ENCODE measurements at places on chromosomes 16 and 17.

DNA sequence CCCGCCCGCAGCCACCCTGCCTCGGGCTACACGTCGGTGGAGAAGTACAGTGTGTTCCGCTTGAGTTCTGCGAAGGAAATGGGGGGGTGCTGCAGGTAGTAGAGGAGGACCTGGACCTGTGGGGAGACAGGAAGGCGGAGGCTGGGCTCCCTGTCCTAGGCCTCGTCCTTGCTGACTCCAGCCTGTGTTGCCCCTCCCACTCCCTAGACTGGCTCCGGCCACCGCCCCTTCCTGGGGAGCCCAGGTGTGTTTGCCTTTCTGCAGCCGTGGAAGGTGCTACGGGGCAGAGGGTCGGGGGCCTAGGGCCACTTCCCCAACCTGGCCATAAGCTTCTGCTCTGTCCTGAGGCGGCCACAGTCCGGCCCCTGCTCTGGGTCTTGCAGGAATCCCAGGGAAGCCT lies 9.1 kb downstream of the TIMM22 start:
- DNase-seq = no peak

- DNase-seq = peak; percentile 50
Measured at GRCh38 chr16:27318392-27319256, 4.8 kb downstream of the IL4R start.

DNA sequence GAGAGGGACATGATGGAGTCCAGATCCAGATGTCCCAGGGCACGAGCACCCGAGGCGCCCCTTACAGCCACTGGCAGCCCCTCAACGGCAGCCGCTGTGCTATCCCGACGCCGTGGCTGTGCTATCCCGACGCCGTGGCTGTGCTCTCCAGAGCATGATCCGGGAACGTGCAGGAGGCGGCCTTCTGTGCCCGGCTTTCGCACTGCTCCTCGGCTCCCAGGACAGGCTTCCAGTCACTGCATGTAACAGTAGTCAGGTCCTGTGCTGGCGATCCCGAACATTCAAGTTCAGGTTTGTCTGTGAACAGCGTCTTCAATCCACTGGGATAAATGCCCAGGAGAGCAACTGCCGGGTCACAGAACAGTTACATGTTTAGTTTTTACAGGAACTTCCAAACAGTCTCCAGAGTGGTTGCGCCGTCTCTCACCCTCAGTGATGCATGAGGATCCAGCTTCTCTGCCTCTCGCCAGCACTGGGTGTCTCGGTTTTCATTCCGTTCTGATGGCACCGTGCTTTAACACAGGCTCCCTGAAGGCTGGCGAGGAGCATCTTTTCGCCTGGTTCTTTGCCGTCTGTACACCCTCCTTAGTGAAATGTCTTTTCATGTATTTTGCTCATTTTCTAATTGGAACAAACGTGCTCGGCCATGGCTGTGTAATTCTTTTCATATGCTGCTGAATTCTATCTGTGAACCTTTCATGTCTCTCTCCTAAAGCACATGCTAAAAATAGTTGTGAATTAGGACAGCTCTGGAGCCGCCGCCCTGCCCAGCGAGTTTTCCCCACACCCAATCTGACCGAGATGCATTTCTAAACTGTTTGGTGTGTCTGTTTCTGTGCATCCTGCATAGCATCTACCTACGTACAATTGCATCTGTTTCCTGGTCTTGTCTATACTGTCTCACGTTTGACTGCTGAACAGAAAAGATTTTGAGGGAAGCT lies 72.6 kb upstream of the METRNL start:
- no peak for DNase-seq

DNA sequence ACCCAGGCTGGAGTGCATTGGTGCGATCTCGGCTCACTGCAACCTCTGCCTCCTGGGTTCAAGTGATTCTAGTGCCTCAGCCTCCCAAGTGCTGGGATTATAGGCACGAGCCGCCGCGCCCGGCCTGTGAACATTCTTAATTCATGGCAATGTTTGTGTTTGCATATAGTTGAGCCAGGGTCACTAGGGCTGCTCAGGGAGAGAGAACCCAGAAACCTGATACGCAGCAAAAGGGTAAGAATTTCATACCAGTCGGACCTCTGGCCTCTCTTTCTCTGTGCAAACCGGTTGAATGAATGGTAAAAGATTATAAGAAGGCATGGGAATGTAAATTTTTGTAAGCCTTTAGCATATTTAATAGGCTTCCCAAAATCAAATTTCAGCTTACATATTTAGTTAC lies 6.9 kb upstream of the TMEM98 start:
- no peak for DNase-seq

GRCh38 chr17:77875881-77876509 lies 82.5 kb upstream of the TNRC6C start:
- DNase-seq = no peak

DNA sequence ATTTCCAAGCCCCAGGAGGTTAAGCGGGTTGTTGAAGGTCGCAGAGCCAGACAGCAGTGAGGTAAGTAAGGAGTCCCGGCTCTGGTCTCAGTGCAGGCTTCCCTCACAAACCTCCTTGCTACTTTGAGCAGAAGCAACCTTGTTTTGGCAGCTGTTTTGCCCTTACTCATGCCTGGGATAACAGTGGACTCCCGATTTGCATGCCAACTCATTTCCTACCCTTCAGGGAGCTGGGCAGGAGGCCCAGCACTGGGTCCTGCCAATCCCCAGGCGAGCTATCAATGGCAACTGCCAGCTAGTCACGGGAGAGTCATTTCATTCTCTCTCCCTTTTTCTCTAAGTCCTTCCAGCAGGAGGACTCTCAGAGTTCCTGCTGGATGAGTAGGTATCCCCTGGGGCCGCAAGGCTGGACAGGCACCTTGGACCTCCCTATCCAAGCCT lies 72.0 kb upstream of the KSR1 start:
- no peak for DNase-seq

GRCh38 chr16:75461575-75461974 lies 2.9 kb downstream of the TMEM170A start:
- DNase-seq = no peak

DNA sequence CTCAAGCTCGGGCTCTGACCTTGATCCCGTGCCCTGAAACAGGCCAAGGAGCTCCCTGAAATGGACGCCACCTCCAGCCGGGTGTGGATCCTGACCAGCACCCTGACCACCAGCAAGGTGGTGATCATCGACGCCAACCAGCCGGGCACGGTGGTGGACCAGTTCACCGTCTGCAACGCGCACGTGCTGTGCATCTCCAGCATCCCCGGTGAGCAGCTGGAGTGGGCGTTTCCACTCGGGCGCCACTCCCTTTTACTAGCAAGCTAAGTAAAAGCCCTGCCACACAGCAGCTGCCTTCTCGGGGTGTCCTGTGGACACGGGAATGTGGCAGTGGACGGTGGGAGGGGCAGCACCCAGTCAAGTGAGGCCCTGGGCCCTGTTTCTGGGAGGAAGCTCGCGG lies 6.4 kb downstream of the NME3 start:
- no peak for DNase-seq

GRCh38 chr16:28923652-28924398 lies 1.2 kb downstream of the RABEP2 start:
- no peak for DNase-seq

DNA sequence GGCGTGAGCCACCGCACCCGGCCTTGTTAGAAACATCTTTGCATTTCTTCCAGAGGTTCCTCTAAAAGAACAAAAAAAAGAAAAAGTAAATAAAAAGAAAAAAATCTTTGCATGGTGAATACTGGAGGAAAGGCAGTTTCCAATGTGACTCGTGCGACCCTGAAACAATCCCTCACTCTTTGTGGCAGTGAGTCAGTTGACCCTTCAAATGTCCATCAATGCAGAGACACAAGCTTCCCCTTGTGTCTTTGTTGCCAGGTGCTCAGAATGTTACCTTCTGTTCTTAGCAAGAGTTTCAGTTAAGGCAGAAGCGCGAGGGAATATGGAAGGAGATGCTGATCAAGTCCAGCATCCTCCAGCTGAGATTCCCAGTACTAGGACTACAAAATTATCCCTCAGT lies 16.4 kb downstream of the CACNG4 start:
- DNase-seq = no peak

GRCh38 chr16:3388325-3388724 lies 12.5 kb downstream of the ZSCAN32 start:
- no peak for DNase-seq

DNA sequence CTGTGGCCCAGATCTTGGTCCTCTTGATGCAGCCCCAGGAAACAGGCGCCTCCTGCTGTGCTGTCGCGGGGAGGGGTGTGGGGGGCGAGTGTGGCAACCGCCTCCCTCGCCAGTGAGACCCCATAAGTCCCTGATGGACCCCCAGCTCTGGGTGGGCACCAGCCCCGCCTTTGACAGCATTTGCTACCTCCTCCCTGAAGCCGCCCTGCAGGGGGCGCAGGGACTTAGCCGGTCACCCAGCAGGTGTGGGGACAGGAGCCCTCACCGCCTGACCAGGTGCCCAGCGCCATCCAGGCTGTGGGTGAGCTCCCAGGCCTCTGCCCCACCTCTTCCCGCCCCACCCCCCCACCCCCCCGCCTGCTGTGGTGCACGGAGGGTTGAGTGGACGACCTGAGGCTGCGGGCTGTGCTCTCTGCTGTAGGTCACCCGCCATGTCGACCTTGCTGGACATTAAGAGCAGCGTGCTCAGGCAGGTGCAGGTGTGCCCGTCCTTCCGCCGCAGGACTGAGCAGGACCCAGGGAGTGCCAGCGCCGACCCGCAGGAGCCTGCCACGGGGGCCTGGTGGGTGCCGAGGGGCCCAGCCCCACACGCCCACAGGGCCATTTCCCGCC lies 4.8 kb downstream of the BAIAP3 start:
- no peak for DNase-seq

- no peak for DNase-seq
Measured at GRCh38 chr17:80113033-80113484, 11.7 kb downstream of the GAA start.

- DNase-seq = no peak
Measured at GRCh38 chr16:75535901-75536300, at the start of gene CHST5. Gene CHST5 (minus strand): TSS chr16:75536108. CDS start chr16:75530384, 5,724 bp downstream.

DNA sequence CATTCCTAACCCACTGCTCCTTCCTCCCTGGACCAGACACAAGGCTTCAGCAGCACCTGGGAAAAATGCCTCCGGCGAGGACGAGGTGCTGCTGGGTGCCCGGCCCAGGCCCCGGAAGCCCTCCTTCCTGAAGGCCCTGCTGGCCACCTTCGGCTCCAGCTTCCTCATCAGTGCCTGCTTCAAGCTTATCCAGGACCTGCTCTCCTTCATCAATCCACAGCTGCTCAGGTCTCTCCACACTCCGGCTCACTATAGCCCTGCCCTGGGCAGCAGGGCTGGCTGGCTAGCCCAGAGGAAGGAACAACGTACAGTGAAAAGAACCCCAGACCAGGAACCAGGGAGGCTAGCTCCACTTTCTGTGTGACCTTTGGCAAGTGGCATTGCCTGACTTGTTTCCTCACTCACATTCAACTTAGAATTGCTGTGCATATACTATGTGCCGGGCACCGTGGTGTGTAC lies 26.2 kb downstream of the ABCC3 start:
- no peak for DNase-seq

DNA sequence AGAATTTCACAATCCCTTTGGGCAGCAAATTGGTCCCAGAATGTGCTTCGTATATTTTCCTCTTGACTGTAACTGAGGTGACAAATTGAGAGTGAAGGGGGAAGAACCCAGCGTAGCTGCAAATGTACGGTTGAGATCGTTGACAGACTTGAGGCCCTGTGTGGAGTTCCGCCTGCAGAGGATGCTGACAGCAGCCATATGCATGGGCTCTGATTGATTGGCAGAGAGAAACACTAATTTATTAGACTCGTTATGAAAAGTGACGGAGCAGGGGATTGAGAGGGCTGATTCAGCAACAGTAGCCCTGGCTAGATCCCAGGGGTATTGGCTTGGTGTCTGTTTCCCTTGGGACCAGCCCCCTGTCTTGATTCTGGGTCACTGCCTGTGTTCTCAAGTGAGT lies 930.1 kb upstream of the EEF2KMT start:
- DNase-seq = no peak

GRCh38 chr17:81470944-81471817 lies 41.4 kb downstream of the ACTG1 start:
- no peak for DNase-seq

GRCh38 chr17:43832168-43832975 lies 574 bp downstream of the MPP3 start:
- no peak for DNase-seq

- no peak for DNase-seq
Measured at GRCh38 chr17:31549121-31549524, 157.6 kb downstream of the RAB11FIP4 start.

GRCh38 chr17:6191405-6192324 lies 121.5 kb downstream of the WSCD1 start:
- DNase-seq = no peak

DNA sequence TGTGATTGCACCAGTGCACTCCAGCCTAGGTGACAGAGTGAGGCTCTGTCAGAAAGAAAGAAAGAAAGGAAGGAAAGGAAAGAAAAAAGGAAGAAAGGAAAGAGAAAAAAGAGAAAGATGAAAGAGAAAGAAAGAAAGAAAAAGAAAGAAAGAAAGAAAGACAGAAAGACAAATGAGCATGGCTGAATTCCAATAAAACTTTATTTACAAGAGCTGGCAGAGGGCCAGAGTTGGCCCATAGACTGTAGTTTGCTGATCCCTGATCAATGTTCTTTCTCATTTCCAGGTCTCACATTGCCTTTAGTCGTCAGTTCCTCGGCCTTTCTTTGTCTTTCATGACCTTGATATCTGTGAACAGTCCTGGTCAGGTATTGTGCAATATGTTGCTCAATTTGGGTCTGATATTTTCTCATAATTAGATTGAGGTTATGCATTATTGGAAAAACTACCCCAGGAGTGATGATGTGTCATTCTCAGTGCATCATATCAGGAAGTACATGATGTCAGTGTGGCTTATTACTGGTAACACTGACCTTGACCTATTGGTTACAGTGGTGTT lies 68.5 kb upstream of the MED9 start:
- DNase-seq = no peak

GRCh38 chr17:4476511-4477070 lies 22.1 kb upstream of the SPNS2 start:
- DNase-seq = no peak

DNA sequence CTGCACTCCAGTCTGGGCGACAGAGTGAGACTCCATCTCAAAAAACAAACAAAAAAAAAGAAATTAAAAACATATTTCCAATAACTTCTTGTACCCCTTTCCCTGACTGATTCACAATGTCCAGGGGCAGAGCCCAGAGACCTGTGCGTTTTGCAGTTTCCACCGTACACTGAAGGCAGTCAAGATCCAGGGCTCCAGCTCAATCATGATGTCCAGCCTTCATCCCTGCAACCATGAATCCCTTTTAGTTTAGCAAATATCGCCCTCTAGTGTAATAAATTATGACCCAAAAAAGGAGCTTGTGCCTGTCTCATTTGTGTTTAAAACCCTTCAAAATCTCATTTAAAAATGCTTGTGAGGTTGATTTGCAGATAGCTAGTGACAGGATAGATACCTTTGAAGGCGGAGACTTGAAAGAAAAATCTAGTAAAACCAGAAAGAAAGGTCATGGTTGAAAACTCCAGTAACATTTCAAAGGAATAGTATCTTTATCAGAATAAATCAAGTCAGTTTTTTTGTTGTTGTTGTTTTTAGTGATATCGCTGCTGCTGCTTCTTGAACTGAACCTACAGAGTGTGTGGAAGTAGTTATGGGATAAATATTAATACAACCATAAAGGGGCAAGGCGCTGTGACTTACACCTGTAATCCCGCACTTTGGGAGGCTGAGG lies 3.7 kb upstream of the ERN1 start:
- DNase-seq = no peak

Data from activated CD4-positive, alpha-beta T cell treated with anti-CD3 and anti-CD28 coated beads, Interleukin-2, amount 50 U/mL, for 4 hours (primary cell).